Large intestine (tissue), 12 donors: ENCODE measurements at places on chromosomes 4 and X. TPM values are rescaled to one million over a fixed set of nuclear protein-coding genes. Genes with fewer than 3 reads are reported as not detected.

Gene NIPAL1
- polyA plus RNA-seq = 30.7 TPM

- peak; percentile 65 for DNase-seq
These were observed 151.4 kb upstream of the USP9X start for GRCh38 chrX:40933706-40934425.

- no peak for DNase-seq
These were observed 59.6 kb upstream of the XAGE1B start for GRCh38 chrX:52576474-52576873.

DNA sequence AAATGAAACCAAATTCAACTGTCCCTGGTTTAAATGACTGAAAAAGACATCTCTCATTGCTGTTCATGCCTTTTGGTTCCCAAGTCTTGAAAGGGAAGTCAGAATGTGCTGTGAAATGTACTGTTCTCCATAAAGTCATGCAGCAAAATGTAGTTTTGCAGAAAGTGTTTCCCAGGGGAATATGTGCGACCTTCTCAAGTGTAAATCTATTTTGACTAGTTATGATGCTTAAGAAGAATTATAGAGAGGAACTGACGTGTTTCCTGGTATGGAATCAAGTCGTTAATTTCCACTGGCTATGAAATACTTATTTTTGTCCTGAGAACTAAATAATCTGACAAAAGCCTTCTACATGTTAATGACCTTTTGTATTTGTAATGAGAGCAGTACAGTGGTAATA, 223.1 kb downstream of the CLCN4 start:
- DNase-seq = no peak

GRCh38 chrX:153732401-153732800, 7.7 kb downstream of the ABCD1 start:
- DNase-seq = no peak

DNA sequence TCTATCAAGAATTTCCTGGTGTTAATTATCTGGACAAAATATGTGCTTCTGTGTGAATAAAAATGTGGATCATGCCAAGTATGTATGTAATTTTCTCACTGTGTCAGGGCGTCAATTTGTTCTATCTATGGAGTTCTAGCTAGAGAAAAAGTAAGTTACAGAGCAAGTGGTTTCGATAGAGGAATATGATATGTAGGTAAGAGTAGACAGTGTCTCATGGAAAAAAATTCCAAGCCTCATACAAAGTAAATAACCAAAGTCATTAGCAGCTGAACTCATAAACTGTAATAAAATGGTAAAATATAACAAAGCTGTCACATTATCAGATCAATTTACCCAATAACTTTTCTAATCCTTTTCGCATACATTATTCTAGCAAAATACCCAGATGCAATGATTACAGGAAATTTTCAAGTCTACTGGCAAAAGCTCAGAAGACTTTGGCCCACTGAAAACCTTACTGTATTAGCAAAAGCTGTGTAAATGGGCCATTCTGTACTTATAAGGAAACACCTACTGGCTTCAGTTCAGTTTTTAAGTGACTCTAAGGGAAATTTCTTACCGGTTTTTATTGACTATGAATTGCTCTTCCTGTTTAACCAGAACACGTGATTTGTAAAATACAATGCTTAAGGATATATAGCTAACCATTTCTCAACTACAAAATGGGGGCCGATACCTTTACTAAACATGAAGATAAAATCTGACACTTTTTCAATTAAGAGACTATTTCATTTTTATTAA, 121.0 kb upstream of the ARSJ start:
- no peak for DNase-seq

- no peak for DNase-seq
These were observed 38.3 kb downstream of the MGARP start for GRCh38 chr4:139241784-139242151.

DNA sequence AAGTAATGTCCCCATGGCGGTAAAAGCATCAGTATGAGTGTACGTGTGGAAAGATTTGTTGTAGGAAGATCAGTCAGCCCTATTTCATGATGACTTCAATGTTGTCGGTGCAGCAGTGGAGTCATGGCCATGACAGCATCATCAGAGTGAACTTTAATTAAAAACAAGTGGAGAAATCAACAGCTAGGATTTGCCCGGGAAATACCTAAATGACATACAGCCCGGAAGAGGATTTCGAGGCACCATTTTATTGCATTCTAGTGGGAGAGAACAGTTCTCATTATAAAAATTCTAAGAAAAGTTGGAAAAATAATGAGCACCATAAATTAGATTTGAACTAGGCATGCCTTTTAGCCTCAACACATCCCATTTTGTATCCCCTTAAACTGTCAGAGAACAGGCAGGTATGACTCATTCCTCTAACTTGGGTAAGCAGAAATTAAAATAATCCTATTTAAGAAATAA, 170.1 kb downstream of the SHROOM3 start:
- DNase-seq = no peak

DNA sequence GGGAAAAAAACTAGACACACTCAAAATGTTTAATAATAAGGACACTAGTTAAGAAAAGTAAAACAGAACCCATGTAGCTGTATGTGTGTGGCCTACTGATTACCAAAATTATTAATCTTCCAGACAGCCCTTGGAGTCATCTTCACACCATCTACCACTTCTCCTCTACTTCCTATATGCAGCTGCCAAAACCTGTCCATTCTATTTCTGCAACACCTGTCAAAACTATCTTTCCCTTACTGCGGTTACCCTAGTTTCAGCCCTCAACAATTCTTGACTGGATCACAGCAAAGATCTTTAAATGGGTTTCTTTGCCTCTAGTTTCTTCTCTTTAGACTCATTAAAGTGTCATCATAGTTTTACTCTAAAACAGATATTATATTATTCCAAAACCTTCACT, 72.6 kb downstream of the GPR82 start:
- no peak for DNase-seq

DNA sequence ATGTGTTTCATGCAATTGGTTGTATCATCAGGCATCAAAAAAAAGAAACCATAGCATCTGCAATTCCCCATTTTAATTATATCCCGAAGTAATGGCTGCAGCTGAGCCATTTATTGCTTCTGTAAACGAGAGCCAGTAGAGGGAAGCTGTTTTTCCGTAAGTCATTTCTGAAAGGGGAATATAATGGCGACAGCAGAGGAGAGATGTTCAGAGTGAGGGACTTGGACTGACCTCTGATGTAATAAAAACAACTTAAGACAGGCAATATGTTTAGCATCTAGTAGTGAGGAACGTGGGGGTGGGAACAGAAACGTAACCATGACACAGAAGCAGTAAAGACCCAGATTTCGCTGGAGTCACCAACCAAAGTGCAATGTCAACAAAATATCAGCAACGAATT, 31.5 kb upstream of the NAA11 start:
- DNase-seq = no peak

DNA sequence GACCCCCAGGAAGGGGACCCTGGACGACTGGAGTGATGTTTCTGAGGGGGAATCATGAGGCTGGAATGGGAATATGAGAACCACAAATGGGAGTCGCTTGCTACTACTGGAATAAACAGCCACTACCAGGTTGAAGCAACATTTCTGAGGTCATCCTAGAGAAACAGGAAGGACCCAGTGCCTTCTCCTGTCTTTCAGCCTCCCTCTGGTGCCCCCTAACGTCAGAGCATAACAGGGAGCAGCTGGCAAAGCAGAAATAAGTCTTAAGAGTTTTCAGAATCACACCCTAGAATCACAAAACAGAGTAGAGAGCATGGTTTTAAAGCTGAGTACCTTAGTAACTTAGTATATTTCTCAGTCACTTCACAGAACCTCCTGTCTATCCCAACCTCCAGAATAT, 347.8 kb upstream of the PITX2 start:
- DNase-seq = peak; percentile 24

- no peak for DNase-seq
These were observed 609.5 kb upstream of the FAM241A start for GRCh38 chr4:111535792-111536191.
